Prostate gland (tissue), 2 donors: ENCODE measurements at places on chromosomes 3 and 15.

DNA sequence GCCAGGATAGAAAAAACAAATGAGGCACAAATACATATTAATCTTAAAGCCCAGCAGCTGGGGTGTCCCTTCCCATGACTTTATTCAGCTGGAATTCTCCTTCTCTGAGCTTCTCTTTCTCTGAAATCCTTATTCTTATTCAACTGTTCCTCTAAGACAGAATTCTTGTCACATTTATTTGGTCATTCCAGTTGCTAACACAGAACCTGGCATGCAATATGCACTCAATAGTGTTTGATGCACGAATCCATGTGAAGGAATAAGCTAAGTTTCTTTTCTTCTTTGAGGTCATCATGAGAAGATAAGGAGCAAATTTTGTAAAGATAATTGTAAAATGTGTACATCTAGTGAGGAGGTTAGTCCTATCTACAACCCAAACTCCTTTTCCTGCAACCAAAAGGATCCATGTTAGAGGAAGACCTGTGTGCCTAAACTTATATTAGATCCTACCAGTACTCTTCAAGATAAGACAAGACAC lies 154.2 kb upstream of the KCNMB2 start:
- DNase-seq, result no peak
- H3K4me3 ChIP-seq, result no peak overlapping the region
- H3K4me1 ChIP-seq, result no peaks in the 10 kb centered on the region
- H3K36me3 ChIP-seq, result no peaks in the 10 kb centered on the region

DNA sequence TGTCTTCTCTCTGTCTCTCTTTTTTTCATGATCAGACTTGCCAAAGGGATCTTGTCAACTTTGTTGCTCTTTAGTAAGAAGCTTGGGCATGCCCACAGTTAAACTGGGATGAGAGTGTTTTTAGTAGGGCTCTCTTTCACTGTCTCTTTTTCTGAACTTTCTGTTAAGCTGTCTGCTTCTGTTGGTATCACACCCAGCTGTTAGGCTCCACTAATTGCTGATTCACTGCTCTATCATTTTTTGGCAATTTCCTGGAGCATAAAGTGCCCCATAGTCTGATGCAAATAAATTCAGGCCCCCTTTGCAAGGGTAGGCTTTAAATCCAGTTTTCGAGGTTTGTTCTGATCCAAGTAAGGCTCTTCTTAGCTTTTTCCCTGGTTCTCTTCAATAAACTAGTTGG lies 360.4 kb upstream of the ADAMTS9 start:
- H3K27ac ChIP-seq, result no peak overlapping the region
- H3K4me3 ChIP-seq, result no peak overlapping the region
- no peaks in the 10 kb centered on the region for H3K27me3 ChIP-seq
- no peak for DNase-seq

GRCh38 chr15:94887391-94887790 lies 656.0 kb downstream of the MCTP2 start:
- H3K27me3 ChIP-seq, result no peaks in the 10 kb centered on the region
- no peak overlapping the region for H3K4me3 ChIP-seq
- no peaks in the 10 kb centered on the region for H3K4me1 ChIP-seq
- H3K27ac ChIP-seq, result no peak overlapping the region
- DNase-seq, result no peak
- no peaks in the 10 kb centered on the region for H3K36me3 ChIP-seq

- H3K36me3 ChIP-seq, result no peaks in the 10 kb centered on the region
- H3K4me3 ChIP-seq, result no peak overlapping the region
- no peaks in the 10 kb centered on the region for H3K27me3 ChIP-seq
Observed at GRCh38 chr3:142279965-142280590, 54.7 kb upstream of the GK5 start.

GRCh38 chr15:68782589-68783161 lies 38.0 kb downstream of the ANP32A start:
- no peak for DNase-seq
- no peaks in the 10 kb centered on the region for H3K27me3 ChIP-seq
- peaks cover 3% of the 10 kb centered on the region for H3K36me3 ChIP-seq
- no peak overlapping the region for H3K27ac ChIP-seq

- H3K27me3 ChIP-seq, result no peaks in the 10 kb centered on the region
- H3K4me3 ChIP-seq, result no peak overlapping the region
- no peak overlapping the region for H3K27ac ChIP-seq
- no peaks in the 10 kb centered on the region for H3K4me1 ChIP-seq
- no peak for DNase-seq
- H3K36me3 ChIP-seq, result no peaks in the 10 kb centered on the region
Observed at GRCh38 chr3:23550402-23550801, 255.4 kb upstream of the UBE2E1 start.

GRCh38 chr15:90571063-90571541 lies 41.4 kb downstream of the CRTC3 start:
- H3K4me1 ChIP-seq, result no peaks in the 10 kb centered on the region
- H3K4me3 ChIP-seq, result no peak overlapping the region
- no peaks in the 10 kb centered on the region for H3K27me3 ChIP-seq
- DNase-seq, result peak; percentile 30
- H3K27ac ChIP-seq, result no peak overlapping the region
- H3K36me3 ChIP-seq, result no peaks in the 10 kb centered on the region

DNA sequence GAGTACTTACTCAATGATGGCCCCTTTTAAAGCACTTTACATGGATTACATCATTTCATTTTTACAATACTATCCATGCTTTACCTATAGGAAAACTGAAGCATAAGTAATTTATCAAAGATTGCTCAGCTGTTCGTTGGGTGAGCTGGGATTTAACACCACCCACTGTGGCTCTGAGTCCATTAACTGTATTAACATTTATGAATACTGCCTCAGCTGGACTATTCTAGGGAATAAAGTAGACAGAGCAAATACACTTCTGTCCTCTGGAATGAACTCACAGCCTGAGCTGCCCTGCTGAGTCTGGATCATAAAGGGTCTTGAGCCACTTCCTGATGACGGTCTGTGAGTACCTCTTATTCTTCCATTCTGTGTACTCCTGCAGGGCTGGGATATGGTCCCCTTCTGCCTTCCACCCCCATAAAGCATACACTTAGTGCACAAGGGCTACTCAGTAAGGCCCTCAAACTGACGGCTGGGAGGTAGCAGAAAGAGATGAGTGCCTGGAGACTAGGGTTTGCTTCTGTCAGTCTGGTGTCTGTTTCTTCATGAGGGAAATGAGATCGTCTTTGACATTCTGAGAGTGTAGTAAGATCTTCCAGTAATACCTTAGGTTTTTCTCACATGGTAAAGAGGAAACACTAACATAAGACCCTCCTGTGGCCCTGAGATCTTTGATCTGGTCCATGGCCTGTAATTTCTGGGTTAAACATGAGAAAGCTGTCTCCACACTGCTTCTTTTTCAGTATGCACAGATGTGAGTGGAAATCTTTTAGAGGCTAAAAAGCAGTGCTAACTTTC lies 12.6 kb upstream of the ST6GAL1 start:
- H3K4me1 ChIP-seq, result no peaks in the 10 kb centered on the region
- no peak overlapping the region for H3K4me3 ChIP-seq
- no peak overlapping the region for H3K27ac ChIP-seq
- no peaks in the 10 kb centered on the region for H3K36me3 ChIP-seq
- DNase-seq, result no peak

DNA sequence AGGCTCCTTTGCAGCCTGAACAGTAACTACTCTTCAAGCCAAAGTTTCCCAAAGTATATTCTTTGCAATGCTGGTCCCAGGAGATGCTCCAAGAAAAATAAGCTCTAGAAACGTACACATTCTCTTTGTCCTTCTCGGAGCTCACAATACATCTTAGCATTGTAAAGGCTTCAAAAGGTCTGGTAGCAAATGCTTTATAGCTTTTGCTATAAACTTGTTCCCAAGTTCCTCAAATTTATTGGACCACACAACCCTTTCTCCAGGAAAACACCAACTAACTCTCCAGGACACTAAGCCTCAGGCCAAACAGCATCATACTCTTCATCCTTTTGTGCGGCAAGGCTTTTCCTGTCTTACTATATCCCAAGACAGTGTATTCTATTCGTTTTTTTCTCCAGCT lies 455.6 kb upstream of the PROK2 start:
- H3K4me3 ChIP-seq, result no peak overlapping the region
- H3K27me3 ChIP-seq, result no peaks in the 10 kb centered on the region
- H3K27ac ChIP-seq, result no peak overlapping the region
- H3K4me1 ChIP-seq, result no peaks in the 10 kb centered on the region

- no peak for DNase-seq
- H3K27ac ChIP-seq, result peak overlapping the region; percentile 83
Observed at GRCh38 chr3:99869621-99870020, 52.0 kb downstream of the CMSS1 start.

- no peak for DNase-seq
- H3K27me3 ChIP-seq, result no peaks in the 10 kb centered on the region
- H3K27ac ChIP-seq, result no peak overlapping the region
- no peaks in the 10 kb centered on the region for H3K36me3 ChIP-seq
Observed at GRCh38 chr3:87329065-87329464, 52.7 kb upstream of the POU1F1 start.

GRCh38 chr15:83653639-83654378 lies at the start of gene ADAMTSL3:
Gene ADAMTSL3, plus strand, starts transcription at chr15:83654123. Its CDS starts 1,639 bp downstream, at chr15:83655762.
- peak within 1 kb of the TSS; percentile 36 for H3K4me3 ChIP-seq
- peak within 1 kb of the TSS; percentile 33 for H3K27ac ChIP-seq
- no peaks in the 10 kb centered on the region for H3K27me3 ChIP-seq

- no peak overlapping the region for H3K27ac ChIP-seq
- no peak overlapping the region for H3K4me3 ChIP-seq
- no peaks in the 10 kb centered on the region for H3K27me3 ChIP-seq
Observed at GRCh38 chr15:63892794-63893441, 59.2 kb upstream of the HERC1 start.

DNA sequence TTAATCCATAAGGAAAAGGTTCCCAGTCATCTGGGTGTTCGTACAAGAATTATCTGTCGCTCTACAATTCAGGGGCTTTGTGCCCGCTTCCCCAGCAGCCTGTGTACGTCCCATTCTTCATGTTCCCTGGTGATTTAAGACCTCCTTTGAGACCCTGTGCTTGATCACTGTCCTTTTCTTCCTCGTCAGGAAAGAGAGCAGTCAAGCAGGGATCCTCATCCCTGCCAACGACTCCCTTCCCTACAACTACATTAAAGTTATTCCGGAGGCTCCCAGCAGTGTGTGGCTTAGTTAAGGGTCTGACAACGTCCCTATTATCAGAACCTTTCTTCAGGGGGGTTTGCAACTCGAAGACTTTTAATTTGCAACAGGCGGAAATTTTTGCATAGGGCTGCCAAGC lies 175.7 kb downstream of the FOXP1 start:
- no peaks in the 10 kb centered on the region for H3K36me3 ChIP-seq
- no peak overlapping the region for H3K27ac ChIP-seq
- H3K4me3 ChIP-seq, result no peak overlapping the region
- DNase-seq, result no peak

- H3K4me1 ChIP-seq, result no peaks in the 10 kb centered on the region
- no peaks in the 10 kb centered on the region for H3K27me3 ChIP-seq
- no peak overlapping the region for H3K27ac ChIP-seq
- H3K36me3 ChIP-seq, result no peaks in the 10 kb centered on the region
- DNase-seq, result no peak
- no peak overlapping the region for H3K4me3 ChIP-seq
Observed at GRCh38 chr3:178585454-178585853, 49.2 kb downstream of the KCNMB2 start.

GRCh38 chr15:95636107-95636506 lies 694.4 kb upstream of the NR2F2 start:
- no peaks in the 10 kb centered on the region for H3K4me1 ChIP-seq
- H3K36me3 ChIP-seq, result no peaks in the 10 kb centered on the region
- no peak for DNase-seq

DNA sequence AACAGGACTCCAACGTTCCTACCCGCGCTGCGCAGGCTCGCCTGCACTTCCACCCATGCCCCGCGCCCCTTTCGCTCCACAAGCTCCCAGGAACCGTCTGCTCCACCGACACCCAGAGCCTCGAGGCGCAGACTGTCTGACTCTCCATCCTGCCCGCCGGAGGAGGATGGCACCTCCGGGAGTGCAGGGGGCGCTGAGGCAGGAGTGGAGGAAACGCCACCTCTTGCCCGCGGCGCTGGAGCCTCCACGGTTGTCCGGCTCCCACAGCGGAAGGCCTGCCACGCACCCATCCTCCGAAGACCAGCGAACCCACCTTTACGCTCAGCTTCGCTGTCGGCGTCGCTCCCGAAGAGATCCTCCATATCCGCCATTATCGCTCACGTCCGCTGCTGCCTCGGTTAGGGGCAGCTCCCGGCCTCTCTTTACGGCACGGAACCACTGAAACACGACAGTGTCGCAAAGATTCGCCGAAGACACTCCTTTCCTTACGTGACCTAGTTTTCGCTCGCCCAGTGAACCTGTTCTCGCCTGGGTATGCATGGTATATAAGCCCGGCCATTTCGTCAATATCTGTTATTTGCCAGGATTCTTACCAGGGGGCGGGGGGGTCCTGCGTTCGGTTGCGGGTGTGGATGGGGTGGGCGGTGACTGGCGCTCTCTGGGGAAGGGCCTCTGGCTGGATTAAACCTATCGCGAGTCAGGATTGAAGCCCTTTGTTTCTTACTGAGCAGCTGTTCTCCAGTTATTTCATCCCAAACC lies at the start of gene LEO1:
TSS of gene LEO1 (minus strand) at position 404 of the 759 bp plus-strand sequence. CDS start at position 371, 33 bp downstream.
- H3K4me1 ChIP-seq, result no peaks in the 10 kb centered on the region
- DNase-seq, result peak; percentile 93
- H3K36me3 ChIP-seq, result no peaks in the 10 kb centered on the region
- H3K27ac ChIP-seq, result peak within 1 kb of the TSS; percentile 91
- no peaks in the 10 kb centered on the region for H3K27me3 ChIP-seq
- peak within 1 kb of the TSS; percentile 79 for H3K4me3 ChIP-seq

DNA sequence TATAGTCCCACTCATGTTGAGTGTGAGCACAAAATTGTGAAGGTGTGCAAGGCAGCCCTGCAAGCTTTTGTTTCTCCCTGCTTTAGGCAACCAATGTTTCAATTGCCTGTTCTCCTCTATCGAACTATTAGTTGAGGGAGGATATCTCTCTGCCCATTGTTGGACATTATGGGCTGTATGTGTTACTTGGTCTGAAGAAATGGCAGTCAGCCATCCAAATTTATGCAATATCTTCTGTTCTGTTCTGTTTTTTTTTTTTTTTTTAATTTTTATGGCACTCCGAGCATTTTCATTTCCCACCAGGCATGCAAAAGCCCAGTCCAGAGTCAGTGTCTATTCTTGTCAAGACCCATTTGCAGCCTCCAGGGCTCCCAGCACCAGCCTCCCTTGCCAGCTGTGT lies 44.0 kb downstream of the ANAPC13 start:
- no peak overlapping the region for H3K4me3 ChIP-seq
- no peaks in the 10 kb centered on the region for H3K4me1 ChIP-seq
- H3K27ac ChIP-seq, result no peak overlapping the region

DNA sequence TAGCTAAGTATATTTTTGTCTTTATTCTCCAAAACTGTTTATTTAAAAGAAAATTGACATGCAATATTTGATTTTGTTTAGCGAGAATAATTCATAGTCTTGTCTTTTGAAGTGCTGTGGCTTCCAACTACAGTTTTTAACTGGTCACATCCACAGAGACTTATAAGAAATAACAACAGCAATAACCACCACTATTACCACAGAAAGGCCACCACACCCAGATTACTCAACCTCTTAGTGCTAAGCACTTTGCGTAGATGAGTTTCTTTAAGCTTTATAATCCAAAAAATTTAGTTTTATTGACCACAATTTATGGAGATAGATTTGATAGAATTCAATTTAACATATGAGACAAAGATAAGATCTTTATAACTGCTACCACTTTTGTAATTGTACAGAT lies 468.4 kb upstream of the UBE2E2 start:
- no peaks in the 10 kb centered on the region for H3K4me1 ChIP-seq
- H3K27ac ChIP-seq, result no peak overlapping the region
- H3K27me3 ChIP-seq, result no peaks in the 10 kb centered on the region
- H3K36me3 ChIP-seq, result no peaks in the 10 kb centered on the region
- no peak for DNase-seq

GRCh38 chr15:101127506-101128076 lies 124.3 kb downstream of the CHSY1 start:
- H3K27ac ChIP-seq, result peak overlapping the region; percentile 67
- no peaks in the 10 kb centered on the region for H3K27me3 ChIP-seq
- no peaks in the 10 kb centered on the region for H3K36me3 ChIP-seq
- H3K4me1 ChIP-seq, result no peaks in the 10 kb centered on the region
